SW 1271 (cell line): ENCODE measurements at places on chromosomes 2 and 18.

DNA sequence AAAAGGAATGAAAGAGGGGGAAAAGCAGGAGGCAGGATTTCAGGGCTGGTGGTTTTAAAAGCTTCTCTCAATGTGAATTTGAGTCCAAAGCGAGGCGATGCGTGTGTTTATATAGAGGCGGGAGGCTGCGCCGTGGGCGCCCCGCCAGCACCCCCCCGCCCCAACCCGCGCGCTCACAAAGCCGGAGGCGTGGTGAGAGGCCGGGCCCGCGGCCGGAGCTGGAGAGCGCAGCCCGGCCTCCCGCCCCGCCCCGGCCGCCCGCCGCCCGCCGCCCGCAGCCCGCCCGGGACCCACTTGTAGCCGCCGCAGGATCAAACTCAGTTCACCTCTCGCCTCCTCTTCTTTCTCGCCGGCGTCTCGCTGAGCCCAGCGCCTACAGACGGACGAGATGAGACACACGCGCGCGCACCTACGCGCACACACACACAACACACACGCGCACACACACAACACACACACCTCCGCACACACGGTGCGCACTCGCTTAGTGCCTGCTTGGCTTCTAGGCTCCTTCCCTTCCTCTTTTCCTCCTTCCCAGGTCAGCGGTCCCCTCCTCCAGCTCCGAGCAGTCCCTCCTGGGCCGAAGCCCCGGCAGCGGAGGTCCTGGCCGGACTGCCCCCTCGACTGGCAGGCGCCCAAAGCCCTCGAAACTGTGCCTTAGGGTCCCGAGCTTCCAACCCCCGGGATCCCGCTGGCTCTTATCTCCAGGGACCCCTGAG lies 1.3 kb upstream of the CYP26B1 start:
- no peak for DNase-seq

- DNase-seq = no peak
These were observed 617.5 kb upstream of the SOX11 start for GRCh38 chr2:5074733-5075132.

GRCh38 chr2:26462511-26463243 lies 15.2 kb downstream of the OTOF start:
- peak; percentile 32 for DNase-seq

DNA sequence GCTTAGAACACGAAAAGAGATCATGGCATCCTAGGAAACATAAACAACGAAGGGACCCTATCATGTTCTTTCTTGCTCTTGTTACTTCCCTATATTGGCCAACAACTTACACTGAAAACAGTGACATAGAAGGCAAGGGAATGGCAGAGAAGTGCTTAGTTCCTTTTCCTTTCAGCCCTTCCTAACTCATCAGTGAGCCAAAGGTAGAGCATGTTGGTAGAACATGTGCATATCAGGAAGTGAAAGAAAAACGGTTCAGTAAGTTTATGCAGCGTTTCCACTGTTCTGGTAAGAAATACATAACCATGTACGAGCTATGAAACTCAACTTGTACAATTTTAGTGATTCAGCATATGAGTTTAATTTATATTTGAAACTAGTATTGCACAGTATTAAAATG lies 21.7 kb downstream of the AKAIN1 start:
- no peak for DNase-seq

- DNase-seq = no peak
These were observed 8.4 kb upstream of the MEIS1 start for GRCh38 chr2:66426244-66427111.

- DNase-seq = no peak
These were observed 64.5 kb downstream of the TWIST2 start for GRCh38 chr2:238912228-238912915.

DNA sequence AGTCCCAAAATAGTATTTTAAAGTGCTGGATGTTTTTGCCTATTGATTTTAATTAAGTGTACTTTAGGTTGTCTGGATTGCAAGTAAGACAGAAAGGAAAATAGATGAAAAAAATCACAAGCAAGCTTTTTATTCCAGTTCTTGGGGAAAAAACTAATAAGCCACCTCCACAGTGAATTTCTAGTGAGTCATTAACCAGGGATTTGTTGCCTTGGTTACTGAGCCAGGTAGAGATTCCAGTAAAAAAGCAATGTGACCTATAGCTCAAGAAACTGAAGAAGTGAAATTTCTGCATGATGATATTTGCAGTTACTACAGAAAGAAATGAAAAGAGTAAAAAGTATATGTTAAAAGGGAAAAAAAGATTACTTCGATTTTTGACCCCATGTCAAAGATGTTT lies 160.6 kb downstream of the METTL4 start:
- DNase-seq = no peak

DNA sequence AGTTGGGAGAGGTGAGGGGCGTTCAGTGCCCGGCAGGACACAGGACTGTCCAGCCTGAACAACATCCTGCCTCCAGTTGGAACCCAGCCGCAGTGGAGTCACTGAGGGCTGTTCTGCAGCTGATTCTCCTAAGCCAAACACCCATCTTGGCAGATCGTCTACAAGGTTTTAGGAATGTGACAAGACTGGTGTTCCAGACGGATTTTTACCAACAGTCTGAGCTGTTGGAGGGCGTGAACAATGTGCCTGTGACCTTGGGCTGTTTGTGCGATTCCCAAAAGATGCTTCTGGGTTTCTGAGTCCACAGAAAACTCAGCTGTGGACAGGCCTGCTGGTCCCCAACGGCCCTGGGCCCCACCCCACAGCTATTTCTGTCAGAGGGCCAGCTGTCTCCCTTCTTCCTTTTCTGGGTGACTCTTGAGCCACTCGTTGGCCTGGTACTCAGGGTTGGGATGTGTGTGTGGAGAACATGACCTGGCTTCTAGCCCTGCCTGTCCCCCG lies 5.7 kb downstream of the LRRFIP1 start:
- no peak for DNase-seq

DNA sequence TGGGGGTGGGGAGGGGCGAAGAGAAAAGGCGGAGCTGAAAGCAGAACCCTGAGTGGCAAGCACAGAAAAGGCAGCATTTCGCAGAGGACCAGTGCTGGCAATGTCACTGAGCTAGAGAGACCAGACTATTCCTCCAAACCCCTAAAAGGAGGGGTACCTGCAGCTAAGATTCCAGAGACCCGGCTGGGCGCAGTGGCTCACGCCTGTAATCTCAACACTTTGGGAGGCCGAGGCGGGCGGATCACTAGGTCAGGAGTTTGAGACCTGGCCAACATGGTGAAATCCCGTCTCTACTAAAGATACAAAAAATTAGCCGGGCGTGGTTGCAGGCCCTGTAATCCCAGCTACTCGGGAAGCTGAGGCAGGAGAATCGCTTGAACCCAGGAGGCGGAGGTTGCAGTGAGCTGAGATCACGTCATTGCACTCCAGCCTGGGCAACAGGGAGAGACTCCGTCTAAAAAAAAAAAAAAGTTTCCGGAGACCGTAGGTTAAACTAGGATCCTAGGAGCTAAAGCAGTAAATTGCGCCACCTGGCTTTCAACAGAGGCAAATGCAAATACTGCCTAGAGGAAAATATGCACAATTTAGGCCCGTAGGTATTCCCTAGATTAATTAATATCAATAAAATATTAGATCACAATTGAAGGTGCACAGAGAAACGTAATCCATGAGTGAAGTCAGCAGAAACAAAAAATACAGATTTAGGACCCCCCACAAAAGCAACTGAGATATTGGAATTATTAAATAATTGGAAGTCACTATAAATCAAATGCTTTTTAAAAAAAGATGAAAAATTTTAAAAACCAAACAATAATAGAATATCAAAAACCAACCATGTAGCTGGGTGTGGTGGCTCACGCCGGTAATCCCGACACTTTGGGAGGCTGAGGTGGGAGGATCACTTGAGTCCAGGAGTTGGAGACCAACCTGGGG lies 4.9 kb downstream of the UCN start:
- DNase-seq = peak; percentile 88

DNA sequence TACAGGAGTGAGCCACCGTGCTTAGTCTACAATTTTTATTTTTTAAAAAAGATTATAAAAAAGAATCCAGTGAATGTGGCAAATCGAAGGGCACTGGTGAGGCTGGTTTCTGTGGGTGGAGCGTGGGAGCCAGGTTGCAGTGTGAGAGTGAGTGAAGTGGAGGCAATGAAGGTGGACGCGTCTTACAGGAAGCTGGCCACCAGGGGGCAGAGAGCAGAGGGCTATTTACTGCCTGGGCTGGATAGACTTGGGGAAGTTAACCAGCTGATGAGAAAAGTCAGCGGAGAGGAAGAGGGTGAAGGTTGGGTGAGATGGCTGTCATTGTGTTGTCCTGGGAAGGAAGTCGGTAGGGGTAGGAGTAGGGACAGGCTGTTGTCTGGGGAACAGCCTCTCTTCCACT lies 6.8 kb downstream of the SCTR start:
- peak; percentile 28 for DNase-seq

GRCh38 chr18:58843688-58844035 lies 21.0 kb upstream of the ZNF532 start:
- DNase-seq = no peak

DNA sequence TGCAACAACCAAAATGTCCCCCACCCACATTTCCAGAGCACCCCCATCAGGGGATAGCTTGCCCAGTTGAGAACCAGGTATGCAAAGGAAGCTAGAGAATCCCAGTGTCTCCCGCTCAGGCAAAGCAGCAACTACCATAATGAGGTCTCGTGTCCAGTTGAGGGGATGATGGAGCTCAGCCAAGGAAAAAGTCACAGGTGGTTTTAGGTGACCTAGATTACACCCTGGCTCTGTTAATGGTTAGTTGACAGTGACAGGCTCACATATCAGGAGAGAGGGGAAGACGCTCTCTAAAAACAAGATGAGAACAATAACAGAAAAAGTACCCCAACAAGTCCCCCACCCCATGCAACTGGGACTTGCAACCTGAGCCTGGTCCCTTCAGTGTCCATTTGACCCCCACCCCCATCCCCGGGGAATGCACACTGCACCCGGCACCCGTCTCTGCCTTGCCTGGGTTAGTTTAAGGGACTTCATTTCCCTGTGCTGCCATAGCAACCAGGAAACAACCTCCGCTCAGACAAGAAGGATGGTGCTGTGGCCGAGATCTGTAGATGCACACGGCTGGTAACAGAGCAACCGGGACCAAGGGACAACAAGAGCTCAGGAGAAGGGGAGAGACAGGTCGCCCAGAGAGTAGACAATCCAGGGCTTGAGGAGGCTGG lies at the start of gene KIAA2012:
TSS of gene KIAA2012 (plus strand) at position 519 of the 665 bp plus-strand sequence. CDS start 373 bp downstream, outside the sequence.
- no peak for DNase-seq

GRCh38 chr18:39938676-39939608 lies 2016.1 kb upstream of the PIK3C3 start:
- DNase-seq = no peak

GRCh38 chr2:11342551-11343367 lies 1.7 kb downstream of the ROCK2 start:
- no peak for DNase-seq

GRCh38 chr2:10688921-10689807 lies 611 bp downstream of the NOL10 start:
- no peak for DNase-seq
